ENCODE measurements at places on chromosomes 2 and 18.

DNA sequence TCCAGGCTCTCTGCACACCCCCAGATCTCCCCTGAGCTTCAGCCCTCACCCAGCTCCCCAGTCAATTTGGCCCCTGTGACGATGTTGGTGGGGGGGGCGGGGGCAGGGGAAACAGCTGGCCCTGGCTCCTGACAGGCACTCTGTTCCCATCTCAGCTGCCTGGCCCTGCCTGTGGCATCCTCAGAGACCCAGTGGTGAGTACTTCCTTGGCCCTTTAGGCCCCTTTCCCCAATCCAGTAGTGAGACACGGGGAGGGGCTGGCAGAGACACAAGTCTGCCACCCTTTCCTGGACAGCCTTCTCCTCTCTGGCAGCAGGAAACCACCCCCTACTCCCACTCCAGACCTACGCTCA, 19.3 kb upstream of the C1QL2 start:
- DNase-seq, result no peak

- DNase-seq, result no peak
Measured at GRCh38 chr18:48123941-48124340, 193.5 kb upstream of the SMAD2 start.

- DNase-seq, result no peak
Measured at GRCh38 chr2:240055177-240055917, 2.0 kb upstream of the OR6B3 start.

- no peak for DNase-seq
Measured at GRCh38 chr2:226905718-226906117, 69.9 kb downstream of the RHBDD1 start.

DNA sequence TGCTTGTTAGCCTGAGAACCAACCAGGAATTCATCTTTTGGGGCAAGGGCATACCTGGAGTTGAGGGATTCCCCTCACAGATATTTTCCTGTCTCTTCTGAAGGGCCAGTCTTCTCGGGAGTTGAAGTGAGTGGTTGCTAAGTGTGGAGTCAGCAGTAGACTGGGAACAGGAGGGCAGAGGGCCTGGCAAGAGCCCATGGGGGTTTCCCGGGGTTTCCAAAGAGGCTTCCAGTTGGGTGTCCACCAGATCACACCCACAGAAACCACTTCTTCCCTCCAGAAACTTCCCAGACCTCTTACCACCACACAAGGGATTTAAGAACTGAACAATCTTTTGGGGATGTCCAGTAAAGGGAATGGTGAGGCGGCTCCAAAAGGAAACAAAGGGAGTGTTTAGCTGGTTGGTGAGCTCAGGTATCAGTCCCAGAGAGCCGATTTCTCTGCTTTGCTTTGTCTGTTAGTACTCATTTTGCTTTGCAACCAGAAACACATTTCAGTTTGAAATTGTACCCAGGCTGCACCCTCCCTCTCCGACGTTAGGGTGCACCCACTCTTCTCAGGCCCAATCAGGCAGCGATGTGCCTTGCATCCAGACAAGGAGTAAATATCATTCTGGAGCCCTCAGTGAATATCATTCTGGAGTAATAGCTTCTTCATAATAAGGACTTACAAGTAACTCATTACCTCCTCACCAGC, 47.5 kb upstream of the SPATS2L start:
- DNase-seq, result no peak

GRCh38 chr18:805008-805754, 6.9 kb downstream of the YES1 start:
- DNase-seq, result no peak

GRCh38 chr2:172094294-172095145, 8.2 kb downstream of the DLX2 start:
- no peak for DNase-seq

DNA sequence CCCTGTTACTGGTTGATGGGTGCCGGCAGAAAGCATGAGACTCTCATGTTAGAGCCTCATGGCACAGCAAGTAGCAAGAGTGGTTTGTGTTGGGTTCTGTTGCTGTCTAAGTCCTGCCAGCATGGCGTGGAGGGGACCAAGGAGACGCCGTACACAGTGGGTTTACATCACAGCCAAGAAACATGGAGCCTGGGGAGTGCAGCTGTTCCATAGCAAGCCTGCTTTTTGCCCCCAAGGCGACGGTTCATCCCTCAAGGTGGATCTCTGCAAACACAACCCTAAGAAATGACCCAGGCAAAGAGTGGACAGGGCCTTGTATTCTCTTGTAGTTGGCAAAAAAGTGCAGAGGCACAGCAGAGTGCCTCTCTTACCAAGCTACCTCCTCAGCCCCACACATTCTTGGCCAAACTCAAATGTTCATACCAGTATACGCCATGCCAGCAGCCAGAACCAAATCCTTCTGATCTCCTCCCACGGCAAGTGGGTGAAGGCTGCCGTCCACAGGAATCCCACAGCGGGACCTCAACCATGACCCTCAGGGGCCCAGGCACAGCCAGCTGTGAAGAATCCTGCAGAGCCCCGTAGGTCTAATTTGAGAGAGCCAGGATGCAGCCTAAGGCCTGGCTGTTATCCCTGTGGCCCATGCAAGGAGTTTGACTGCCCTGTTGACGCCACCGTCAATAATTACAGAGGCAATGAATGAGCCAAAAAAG, 19.0 kb downstream of the SNED1 start:
- DNase-seq, result no peak

DNA sequence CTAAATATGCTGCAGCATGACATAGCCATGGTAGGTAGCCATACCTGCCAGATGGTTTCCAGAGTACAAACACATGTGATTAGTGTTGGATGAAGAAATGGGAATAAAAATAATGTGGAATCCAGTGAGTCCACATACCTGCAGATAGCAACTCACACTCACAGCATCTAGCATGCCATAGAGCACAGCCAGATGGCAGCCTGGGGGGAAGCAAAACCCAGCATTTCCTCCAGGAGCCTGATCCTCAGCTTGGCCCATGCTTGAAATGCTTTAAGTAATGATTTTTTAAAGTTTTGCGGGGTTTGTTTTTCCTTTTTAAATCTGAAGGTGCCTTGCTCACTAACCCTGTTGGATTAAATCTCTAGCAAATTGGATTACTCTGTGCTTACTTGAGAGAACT, 535.1 kb downstream of the STK39 start:
- DNase-seq, result no peak

- DNase-seq, result no peak
Measured at GRCh38 chr18:1011349-1011748, 106.7 kb downstream of the ADCYAP1 start.

DNA sequence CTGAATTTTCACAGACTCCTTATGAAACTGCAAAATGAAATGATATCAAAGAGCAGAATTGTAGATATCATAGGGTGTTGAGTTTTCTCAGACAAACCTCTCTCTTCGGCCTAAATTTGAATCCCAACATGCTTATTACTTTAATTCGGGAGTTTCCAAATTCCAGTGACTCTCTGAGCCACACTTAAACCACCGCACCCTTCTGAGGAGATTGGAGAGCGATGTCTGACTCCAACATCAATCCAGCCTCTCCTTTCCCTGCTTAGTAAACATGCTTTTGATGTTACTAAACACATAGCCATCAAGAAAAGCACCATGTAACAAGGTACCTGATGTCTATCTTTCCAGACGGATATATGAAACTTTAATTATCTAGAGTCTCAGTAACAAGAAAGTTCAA, 103.1 kb upstream of the ARHGAP28 start:
- no peak for DNase-seq

DNA sequence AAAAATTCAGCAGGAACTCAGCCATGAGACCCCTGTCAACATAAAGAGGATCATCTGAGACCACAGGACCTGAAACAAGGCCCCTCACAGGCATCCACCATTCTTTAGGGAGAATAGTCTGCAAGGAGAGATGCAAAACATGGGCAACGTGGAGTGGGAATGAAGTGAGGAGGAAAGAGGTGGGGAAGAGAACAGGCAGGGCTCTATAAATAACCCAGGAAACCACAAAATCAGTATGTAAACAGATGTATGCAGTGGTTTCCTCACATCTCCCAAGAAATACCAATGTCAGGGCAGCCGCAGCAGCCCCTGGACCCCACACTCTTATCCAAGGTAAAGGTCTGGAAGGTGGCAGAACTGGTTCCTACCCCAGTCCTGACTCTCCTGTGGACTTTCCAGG, 168.5 kb downstream of the EN1 start:
- no peak for DNase-seq

DNA sequence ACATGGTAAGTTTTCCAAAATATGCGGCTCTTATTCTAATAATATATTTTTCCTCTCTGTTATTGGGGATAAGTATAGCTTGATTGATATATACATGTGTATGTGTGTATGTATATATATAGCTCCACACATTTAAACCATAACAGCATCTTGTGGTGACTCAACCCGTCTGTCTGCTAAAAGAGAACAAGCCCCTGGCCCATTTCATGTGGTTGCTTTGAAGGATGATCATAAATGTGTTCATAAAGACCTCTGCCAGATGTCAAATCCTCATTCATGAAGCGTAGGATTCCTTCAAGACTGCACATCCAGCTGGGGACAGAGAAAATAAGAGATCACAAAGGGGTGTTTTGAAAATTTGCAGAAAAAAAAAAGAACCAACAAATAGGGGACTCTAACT, 79.3 kb downstream of the RHOB start:
- DNase-seq, result no peak

DNA sequence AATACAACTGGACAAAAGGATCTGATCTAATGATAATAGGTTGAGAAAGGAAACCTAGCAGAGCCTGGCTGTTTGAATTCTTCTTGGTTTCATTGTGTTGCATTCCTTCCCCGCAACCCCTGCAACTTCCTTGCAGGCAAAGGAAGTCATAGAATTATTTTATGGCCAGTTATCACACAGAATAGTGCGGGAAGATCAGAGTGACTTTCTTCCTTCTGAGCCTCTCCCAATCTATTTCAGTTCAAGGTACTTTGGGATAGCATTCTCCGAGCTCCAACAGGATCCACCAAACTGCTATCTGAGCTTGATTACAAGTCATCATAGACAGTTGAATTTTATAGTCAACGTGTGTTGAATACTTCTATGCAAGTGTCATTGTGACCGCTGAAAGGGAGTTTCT, 441.1 kb downstream of the DCC start:
- DNase-seq, result no peak

DNA sequence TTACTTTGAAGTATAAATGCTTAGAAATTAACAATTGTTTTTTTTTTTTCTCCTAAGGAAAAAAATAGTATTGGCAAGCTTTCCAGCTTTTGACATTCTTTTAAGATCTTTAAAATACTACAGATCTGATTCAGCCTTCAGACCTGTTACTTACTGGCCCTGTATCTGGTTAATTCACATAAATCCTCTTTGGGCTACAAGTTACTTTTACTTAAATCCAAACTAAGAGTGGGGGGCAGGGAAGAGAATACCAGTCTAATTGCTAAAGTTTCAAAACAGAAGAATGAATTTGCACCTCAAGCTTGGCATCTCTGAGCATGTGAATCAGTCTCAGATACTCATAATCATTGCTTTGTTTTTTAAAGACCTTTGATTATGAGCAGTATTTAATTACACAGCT, 386.3 kb downstream of the PARD3B start:
- DNase-seq, result no peak

DNA sequence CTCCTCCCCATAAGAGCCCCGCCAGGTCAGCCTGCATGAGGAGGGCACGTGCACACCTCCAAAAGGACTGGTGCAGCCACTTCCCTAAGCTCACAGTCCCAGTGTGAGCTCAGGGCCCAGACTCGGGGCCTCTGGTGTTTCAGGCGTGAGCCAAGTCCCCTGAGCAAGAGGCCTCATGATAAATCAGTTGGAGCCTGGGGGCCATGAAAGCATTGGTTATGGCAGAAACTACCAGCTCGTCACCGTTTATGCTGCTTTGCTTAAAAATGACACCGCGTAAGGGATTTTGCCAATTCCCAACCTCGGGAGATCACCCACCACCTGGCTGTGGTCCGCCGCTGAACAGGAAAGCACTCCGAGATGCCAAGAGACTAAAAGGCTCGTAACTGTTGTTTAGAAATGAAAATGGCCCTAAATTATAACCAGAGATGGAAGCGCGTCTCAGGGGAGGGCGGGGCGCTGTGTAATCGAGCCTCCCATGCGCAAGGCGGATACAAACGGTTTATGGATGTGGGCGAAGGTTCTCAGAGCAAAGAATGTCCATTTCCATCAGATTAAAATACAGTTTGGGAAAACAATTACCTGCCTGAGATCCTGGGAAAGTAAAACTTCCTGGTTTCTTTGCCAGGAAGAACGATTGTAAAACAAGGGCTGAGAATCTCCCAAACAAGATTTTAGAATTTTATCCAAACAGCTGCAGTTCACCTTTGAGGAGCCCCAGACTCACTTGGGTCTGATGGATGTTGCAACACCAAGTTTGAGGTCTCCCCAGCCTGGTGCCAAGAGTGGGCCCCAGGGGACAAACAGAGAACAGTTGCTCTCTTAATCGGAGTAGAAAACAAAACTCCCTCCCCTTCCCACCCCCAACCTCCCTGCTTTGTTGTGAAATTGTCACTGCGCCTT, 141.4 kb downstream of the BCL2 start:
- DNase-seq, result no peak

DNA sequence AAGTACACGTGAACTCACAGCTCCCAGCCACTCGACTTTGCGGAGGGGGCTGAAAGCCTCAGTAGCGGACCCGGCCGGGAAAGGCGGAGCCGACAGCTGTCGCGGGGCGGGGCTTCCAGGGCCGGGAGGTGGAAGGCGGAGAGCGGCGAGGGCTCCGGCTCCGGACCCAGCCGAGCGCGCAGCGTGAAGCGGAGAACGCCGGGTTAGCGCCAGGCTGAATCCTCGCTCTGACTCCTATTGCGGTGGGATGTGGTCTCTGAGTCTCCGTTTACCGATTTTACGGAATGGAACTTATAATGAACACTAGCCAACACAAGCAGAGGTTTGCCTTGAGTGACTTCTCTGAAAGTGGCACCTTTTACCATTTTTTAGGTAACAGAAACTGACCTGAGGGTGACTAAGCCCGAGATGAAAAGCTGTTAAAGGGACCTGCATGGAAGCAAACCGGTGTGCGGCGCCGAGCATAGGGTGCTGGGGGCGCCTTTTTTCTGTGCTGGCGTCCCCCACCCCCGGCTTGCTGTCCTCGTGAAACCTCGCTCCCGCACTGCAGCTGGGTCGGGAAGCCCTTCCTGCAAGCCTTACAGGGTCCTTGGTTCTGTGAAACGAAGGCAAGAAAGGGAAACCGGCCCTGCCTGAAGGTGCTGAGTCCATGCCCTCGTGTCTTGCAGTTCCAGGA, 72.9 kb downstream of the EN1 start:
- no peak for DNase-seq

- no peak for DNase-seq
Measured at GRCh38 chr2:25938345-25938744, 44.0 kb downstream of the KIF3C start.

DNA sequence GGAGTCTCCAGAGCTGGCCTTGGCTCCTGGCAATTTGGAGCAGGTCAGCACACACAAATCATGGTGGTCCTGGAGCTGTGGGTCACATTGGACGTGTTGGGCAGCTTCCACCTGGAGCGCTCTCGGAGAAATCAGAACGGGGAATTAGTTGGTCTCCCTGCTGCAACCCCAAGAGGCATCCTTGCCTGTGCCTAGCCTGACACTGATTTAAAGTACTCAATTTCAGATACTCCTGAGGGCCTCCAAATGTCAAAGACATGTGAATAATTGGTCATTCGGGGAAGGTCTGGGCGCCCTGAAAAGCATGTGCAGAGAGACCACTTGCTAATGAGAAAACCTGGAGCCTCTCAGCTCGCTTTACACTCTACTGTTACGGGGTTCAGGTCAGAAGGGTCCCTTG, 145.5 kb upstream of the AGAP1 start:
- no peak for DNase-seq

- no peak for DNase-seq
Measured at GRCh38 chr2:220348206-220348605, 720.8 kb downstream of the SLC4A3 start.
